Kidney (tissue), 22 donors: ENCODE measurements at places on chromosomes 3 and 15. TPM values are rescaled to one million over a fixed set of nuclear protein-coding genes. Genes with fewer than 3 reads are reported as not detected.

The KCNH8 gene
- total RNA-seq, result 1.0 TPM

The SCN11A gene
- total RNA-seq, result 0.25 TPM

The TLR9 gene
- total RNA-seq, result 0.94 TPM

The GRM7 gene
- total RNA-seq, result 0.16 TPM

The GOLGA8R gene
- total RNA-seq, result 6.3 TPM

The RTP1 gene
- not detected for total RNA-seq

The ATP10A gene
- total RNA-seq, result 6.8 TPM
